ENCODE measurements at places on chromosomes 11 and 22.

GRCh38 chr22:41873391-41873790 is 40.5 kb downstream of the SREBF2 start:
- DNase-seq: no peak

DNA sequence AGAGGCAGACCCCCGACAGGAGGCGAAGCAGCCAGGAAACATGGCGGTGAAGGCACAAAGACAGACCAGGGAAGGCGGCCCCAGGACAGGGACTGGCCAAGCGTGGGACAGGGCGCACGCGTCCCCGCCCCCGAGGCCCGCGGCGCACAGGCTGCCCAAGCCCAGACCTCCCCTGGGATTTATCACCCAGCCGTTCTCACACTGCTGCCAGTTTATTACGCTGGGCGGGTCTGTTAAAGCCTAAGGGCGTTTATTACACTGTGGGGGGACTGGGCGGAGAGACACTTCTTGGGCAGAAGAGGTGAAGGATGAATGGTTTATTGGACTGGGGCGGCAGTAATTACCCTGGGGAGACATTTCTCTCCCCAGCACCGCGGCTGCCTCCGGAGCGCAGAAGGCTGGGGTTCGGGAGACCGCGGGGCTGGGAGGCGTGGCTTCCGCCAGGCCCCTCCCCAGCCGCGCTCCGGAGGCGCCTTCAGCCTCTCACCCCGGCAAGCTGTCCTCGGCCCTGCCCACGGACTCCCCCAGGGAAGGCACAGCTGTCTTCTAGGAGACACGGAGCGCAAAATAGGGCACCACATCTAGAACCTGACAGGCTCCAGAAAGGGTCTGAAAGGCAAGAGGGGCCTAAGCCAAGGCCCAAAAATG is 47.1 kb downstream of the SLC22A12 start:
- no peak for DNase-seq

DNA sequence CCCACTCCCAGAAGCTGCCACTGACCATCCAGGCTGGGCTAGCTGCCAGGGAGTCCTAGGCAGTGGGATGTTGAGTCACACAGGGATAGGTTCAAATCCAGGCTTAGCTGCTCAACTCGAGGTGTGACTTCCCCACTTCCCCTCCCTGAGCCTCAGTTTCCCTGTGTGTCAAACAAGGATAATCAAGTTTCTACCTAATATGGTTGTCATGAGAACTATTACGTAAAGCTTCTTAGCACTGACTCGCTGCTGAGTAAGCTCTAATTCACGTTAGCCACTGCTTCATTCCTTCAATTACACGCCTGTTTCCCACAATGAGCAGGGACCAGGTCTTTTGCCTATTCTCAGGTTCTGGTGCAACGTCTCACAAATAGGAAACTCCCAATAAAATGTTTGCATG is 67.7 kb downstream of the SEZ6L start:
- no peak for DNase-seq

DNA sequence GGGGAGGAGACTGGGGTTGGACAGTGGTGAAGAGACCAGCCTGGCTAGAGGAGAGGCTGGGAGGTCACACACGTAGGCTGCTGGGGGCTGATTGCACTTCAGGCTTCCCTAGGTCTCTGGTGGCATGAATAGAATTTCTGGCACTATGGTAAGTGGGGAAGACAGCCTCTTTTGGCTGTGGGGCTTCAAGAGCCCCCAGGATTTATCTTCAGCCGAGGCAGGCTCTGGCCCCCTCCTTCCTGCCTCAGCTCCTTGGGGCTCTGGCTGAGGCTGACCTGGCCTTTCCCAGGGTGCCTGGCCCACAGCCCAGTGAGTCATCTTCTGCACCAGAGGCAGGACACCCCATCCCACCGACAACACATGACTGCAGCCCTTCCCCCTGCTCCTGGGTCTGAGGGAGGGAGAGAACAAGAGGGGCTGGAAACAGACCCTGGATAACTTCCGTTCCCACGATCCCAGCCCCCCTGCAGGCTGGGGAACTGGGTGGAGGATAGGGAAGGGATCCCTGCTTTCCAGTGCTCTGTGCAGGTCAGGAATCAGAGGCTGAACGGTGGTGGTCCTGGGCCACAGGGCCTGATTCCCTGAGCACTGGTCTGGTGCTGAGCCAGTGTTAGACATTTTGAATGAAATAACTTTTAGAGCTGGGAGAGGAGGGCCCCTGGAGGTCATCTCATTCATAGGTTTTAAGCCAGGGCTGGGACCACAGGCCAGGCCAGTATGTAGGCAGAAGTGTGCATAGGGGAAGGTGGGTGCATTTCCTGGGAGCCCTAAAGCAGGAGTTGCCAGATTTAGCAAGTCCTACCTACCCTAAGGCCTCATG is 26.5 kb downstream of the ARHGEF17 start:
- no peak for DNase-seq

DNA sequence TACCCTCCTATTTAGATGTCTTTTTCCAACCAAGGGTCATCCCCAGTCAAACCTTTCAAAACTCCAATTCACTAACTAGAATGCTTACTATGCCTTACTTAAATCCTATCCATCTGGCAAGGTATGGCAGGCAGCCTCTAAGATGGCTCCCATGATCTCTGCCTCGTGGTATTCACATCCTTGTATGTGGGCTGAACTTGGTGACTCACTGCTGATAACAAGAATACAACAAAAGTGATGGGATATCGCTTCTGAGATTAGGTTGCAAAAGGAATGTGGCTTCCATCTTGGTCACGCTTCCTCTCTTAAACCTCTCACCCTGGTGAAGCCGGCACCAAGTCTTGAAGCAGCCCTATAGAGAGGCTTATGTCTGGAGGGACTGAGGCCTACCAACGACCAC is 29.6 kb upstream of the UPB1 start:
- DNase-seq: no peak

DNA sequence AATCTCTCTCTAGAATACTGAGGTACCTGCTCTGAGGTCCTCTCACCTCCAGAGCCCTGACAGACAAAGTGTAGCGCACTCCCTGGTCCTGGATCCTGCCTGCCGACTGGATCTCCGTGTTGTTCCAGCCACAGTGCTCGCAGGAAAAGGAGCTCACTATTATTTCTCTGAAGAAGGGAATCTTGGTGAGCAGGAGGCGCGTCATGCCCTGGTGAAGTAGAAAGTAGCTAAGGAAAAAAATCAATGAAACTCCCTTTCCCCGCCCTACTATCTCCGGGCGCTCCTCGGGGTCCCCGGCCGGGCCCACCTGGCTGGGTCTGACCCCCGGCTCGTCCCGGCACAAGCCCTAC is 412 bp downstream of the ZPR1 start:
- no peak for DNase-seq

GRCh38 chr11:3073029-3073435 is 15.8 kb upstream of the CARS1 start:
- no peak for DNase-seq

DNA sequence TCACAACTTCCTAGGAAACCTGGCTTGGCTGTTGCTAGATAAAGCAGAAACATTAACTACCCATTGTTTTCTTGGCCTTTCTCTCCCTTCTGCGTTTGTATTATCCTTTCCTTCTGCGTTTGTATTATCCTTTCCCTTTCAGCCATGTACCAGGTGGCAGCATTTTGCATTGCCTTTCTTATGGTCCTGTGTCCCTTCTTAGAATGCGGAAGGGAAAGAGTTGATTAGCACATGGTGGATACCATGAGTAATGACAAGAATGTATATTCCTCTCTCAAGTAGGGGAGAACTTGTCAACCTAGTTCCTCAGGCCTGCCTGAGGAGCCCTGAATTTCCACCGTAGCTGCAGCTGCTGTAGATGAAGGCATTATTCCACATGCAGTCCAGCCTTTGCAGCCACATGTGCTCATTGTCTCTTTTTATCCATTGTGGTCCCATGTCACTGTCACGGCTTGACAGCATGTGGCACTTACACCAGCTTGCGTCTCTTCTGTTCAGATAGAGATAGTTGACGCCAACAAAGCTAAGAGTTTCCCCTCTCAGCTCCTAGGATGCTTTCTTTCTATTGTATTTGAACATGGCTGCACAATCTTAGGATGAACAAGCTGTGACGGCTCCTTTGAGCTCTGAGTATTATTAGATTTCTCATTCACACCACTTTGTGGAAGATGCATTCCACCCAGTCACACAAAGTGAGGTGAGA is 44.8 kb downstream of the SLN start:
- DNase-seq: no peak

- DNase-seq: no peak
Measured at GRCh38 chr11:64500176-64501013, 90.6 kb upstream of the SLC22A12 start.

- no peak for DNase-seq
Measured at GRCh38 chr22:31268281-31268680, 24.0 kb downstream of the PIK3IP1 start.

GRCh38 chr11:117917591-117918151 is 11.5 kb downstream of the TMPRSS13 start:
- no peak for DNase-seq

- no peak for DNase-seq
Measured at GRCh38 chr11:117039900-117040299, 58.3 kb downstream of the SIK3 start.

DNA sequence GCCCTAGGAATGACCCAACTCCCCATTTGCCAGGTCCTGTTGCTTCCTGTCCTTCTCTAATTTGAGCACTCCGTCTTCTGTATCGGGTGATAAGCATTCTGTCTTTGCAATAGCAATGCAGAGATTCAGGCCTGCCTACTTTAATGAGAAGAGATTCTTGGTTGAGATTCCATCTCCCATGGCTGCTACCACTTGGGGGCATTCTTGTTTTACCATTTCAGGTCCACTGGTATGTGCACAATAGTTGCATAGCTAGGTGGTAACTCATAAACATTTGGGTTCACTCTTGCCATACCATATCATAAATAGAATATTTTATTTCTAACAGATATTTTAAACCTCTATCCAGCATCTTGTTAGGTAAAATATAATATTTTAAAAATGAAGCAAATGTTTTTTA is 34.4 kb upstream of the CALCB start:
- no peak for DNase-seq

DNA sequence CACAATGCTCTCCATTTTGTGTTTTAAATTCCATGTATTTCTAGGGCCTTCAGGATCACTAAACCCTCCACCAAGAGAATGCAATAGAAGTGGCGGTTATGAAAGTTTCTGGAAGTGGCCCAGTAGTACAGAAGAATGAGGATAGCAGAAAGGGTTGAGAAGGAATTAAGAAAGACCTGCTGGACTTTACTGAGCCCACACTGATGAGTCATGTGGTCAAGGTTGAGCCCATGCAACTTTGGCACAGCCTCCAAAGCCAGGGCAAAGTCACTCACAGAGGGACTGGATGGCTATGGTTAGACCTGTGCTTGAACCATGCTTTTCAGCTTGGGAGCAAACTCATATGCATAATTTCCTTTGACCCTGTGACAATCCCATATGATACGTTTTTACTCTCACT is 102.9 kb upstream of the PLET1 start:
- DNase-seq: no peak

DNA sequence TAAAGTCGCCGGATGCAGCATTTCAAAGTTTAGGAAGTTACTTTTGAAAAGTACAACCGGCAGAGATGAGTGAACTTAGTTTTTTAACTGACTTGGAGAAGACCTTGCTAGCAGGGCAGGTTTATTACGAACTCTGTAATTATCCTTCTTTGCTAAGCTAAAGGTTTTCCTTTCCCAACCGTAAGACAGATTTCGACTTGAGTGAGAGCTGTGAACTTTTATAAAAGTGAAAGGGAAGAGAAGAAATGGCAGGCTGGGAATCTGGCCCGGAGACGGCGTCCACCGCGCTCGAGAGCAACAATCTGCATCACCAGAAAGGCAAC is 659 bp upstream of the TEAD1 start:
- no peak for DNase-seq

DNA sequence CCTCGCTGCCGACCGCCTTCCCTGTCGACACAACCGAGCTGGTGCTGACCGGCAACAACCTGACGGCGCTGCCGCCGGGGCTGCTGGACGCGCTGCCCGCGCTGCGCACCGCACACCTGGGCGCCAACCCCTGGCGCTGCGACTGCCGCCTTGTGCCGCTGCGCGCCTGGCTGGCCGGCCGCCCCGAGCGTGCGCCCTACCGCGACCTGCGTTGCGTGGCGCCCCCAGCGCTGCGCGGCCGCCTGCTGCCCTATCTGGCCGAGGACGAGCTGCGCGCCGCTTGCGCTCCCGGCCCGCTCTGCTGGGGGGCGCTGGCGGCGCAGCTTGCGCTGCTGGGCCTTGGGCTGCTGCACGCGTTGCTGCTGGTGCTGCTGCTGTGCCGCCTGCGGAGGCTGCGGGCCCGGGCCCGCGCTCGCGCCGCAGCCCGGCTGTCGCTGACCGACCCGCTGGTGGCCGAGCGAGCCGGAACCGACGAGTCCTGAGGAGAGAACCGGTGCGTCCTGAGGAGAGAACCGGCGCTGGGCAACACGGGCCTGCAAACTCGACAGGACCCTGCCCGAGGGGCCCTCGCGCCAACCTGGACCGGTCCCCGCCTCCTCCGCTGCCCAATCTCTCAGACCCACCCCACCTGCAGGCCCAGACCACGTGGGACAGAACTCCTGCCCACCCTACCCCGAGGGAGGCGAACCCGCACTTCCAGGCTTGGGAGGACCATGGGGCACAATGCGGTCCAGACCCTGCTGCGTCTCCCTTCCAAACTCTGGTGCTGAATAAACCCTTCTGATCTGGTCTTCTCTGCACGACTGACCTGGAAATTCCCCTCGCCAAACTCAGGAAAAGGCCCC is 866 bp downstream of the GP1BB start:
- no peak for DNase-seq

DNA sequence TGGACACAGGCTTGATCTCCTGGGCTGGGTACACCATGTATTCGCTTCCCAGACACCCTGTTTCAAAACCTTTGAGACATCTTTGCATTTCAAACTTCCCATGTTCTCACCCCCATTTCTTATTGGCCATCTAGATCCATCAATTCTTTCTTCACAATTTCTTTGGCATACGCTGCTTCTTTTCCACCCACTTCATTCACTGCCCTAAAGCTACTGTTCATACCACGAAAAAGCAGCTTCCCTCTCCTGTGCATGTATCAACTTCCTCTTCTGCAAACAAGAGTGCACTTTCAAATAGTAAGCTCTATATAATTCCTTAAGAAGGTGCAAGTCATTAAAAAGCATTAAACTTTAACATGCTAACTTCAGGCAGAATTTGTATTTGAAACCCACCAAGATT is 21.4 kb downstream of the UVRAG start:
- no peak for DNase-seq

DNA sequence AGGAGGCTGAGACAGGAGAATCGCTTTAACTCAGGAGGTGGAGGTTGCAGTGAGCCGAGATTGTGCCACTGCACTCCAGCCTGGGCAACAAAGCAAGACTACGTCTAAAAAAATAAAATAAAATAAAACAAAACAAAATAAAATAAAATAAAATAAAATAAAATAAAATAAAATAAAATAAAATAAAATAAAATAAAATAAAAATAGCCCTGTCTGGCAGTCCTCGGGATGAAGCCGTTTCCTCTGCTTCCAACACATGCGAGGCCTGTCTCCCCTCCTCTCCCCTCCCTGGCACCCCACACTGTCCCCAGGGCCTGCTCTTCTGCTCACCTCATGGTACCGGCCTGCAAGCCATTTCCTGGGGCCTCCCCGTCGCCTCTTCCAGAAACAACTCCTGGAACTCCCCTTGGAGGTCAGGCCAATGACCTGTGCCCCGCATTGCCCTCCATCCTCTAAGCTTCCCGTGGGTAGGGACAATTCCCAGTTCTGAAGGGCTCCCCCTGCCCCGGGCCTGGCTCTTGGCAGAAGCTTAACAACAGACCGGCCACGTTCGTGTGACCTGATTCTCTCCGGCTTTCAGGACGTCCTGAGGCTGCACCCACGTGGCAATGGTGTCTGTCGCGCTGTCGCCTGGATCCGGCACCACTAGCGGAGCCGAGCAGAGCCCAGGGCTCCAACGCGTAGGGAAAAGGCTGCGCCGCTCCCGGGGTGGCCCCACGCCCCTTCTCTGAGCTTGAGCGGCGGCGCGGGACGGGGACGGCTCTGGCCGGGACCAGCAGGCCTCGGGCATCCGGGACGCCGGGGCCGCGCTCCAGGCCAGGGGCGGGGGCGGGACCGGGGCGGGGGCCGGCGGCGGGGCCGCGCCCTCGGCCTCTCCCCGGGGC is 456 bp upstream of the PARVB start:
- DNase-seq: no peak
